ENCODE measurements at places on chromosomes 7 and 10.

DNA sequence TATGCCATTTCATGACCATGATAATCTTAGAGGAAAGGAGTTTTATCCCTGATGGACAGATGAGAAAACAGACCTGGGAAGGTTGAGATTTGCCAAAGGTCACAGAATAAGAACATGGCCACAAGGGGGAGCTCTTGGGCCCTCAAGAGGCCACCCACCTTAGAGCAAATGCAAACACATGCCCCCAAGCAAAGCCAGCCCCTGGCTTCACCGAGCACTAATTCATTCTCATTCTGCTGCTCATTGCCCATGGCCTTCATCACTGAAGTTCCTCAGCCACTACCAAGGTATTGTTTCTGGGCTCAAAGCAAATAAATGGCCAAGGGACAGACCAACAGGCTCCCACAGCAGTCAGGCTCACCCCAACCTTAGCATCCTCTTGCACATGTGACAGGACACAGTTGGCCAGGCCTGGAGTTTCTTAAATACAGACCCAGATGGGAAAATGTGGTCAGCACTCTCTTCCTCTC is 44.2 kb downstream of the PDLIM1 start:
- DNase-seq: peak; percentile 51

DNA sequence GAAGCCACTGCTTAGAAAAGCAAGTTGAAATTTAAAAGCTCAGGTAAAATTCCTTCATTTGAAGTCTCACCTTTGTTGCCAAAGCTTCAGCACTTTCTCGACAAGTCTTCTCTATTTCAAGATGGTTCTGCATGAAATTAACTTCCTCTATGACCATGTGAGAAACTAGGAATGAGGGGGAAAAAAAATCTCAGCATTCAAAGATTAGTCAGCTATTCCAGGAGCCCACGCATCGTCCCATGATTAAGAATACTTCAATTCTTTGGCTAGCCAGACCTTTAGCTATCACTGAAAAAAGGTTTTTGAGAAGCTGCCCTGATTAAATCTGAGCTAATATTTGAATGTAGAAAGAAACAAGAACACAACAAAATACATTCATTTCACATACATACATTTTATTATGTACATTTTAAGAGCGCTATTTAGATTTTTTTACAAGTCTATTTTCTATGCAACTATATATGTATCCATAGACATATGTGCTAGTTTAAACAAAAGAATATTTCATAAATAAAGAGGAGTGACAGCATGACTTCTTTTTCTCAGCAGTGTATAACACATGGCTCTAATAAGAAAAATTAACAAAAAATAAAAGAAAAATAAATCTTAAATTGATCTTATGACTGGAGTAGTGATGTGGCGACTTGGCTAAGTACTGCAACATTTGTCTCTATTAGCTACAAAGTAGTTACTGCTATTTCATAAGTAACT is 44.8 kb downstream of the SHTN1 start:
- DNase-seq: no peak

GRCh38 chr10:10247585-10247984 is 770.1 kb upstream of the CELF2 start:
- DNase-seq: no peak

DNA sequence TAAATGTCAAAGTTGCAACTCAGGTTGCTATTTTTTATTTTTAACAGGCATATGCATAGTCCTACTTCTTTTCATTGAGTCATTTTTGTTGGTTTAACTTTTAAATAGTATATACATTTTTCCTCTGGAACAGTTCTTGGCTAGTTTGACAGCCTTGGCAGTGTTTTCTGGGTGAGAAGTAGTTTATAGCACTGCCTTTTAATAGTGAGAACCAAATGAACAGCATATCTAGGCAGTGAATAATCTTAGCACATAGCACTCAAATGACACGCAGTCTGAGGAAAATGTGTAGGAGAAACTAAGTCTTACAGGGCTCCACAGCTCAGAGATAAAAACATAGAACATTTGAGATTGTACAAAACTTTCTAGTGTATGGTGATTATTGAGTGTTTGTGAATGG is 265.5 kb upstream of the POT1 start:
- DNase-seq: no peak

- no peak for DNase-seq
These were observed 6.0 kb upstream of the CROT start for GRCh38 chr7:87339373-87339897.

- no peak for DNase-seq
These were observed 109.0 kb downstream of the JAZF1 start for GRCh38 chr7:28071570-28071969.

- no peak for DNase-seq
These were observed 133.6 kb upstream of the JCAD start for GRCh38 chr10:30192846-30193608.

All from CD4-positive, alpha-beta T cell treated with Interleukin-10 for 1 hour (primary cell).